ENCODE measurements at places on chromosomes 12 and 14. TPM values are rescaled to one million over a fixed set of nuclear protein-coding genes. Genes with fewer than 3 reads are reported as not detected.

DNA sequence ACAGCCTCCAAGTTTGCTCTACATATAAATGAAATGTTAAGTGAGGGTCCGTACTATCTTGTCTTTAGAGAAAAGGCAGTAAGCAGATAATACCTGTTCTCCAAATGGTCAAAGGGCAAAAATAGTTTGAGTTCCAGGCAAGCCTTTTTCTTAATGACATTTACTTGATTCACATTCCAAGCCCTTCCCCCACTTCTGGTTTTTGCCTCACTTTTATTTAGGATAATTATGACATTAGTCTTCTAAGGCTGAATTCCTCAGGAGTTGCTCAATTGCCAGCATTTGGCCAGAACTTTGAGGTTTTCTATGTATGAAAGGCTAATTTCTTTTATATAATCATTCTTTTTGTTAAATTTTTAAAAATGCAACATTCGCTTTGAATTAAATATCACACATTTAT lies 62.5 kb upstream of the DUSP6 start:
- no peaks in the 10 kb centered on the region for H3K36me3 ChIP-seq
- no peaks in the 10 kb centered on the region for H3K27me3 ChIP-seq
- H3K27ac ChIP-seq: no peak overlapping the region
- no peak overlapping the region for H3K4me3 ChIP-seq
- no peaks in the 10 kb centered on the region for H3K4me1 ChIP-seq

DNA sequence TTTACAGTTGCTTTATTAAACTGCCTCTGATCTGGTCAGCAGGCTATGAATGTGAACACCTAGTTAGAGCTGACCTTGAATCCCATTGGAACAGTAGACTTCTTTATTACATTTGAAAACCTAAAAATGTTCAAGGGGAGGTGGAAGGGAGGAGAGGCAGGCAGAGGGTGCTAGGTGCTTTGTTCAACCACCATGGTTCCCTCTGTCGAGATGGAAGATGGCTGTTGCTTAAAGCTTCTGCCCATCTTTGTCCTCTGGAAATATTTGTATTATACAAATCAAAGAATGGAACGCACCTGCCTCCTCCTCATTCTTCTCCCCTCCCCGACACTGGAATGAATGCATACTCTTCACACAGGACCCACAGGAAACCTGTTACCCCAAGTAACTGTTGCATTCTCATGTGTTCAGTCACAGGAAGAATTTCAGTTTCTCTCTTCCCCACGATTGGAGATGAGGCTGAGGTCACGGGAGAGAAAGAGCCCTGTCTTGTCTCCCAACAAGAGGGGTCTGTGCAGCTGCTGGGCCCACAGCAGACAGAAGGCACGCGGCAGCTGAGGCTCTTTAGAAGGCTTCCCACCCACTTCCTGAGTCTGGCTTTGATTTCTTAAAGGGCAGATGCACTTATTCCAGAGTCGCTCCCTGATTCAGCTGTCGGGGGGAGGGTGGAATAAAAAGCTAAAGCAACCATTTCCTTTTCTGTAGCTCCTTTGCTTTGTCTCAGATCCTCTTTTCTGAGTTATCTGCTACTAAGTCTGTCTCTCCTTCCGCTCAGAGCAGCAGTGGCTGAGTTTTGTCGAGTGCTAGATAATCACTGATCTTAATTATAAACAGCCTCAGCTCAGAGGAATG lies 217.9 kb upstream of the BTG1 start:
- H3K27ac ChIP-seq: no peak overlapping the region
- no peak overlapping the region for H3K4me3 ChIP-seq
- no peaks in the 10 kb centered on the region for H3K36me3 ChIP-seq
- H3K4me1 ChIP-seq: no peaks in the 10 kb centered on the region

- no peaks in the 10 kb centered on the region for H3K27me3 ChIP-seq
- no peaks in the 10 kb centered on the region for H3K36me3 ChIP-seq
- peak overlapping the region; percentile 35 for H3K4me3 ChIP-seq
These were observed 8.7 kb upstream of the FGD4 start for GRCh38 chr12:32390572-32391219.

DNA sequence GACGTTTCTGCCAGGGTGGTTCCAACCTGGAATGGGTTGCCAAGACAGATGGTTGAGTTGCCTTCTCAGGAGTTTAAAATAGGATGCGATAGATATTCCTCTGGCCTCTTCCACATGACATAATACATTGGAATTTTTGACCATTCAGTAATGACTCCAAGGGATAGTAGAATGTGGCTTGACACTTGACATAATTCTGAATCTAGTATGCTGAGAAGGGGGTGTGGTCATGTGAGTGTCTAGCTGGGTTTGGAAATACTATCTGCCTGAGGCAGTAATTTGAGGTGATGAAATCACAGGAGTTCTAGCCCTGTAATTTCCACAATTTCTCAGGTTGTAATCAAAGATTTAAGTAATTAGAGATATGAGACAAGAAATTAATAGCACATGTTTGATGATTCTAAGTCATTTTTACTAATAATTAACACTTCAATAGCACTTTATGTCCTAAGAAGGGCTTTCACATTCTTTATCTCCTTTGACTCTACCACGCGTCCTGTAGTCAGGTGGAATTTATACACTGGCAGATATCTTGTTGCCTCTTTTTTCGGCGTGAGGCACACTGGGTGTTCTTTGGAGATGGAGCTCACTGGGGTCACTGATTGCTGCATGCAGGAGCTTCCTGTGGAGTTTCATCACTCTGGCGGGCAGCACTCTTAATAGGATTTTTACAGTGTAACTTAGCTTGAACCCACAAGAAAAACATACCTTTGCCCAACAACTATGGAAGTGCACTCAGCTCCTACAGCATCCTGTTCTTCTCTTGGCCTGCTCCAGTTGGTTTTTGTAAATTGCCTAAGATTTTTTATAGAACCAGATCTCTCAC lies 3.2 kb upstream of the AMIGO2 start:
- DNase-seq: no peak
- H3K36me3 ChIP-seq: no peaks in the 10 kb centered on the region
- H3K4me1 ChIP-seq: peaks cover 4% of the 10 kb centered on the region
- H3K4me3 ChIP-seq: no peak overlapping the region
- no peak overlapping the region for H3K27ac ChIP-seq
- H3K27me3 ChIP-seq: no peaks in the 10 kb centered on the region

DNA sequence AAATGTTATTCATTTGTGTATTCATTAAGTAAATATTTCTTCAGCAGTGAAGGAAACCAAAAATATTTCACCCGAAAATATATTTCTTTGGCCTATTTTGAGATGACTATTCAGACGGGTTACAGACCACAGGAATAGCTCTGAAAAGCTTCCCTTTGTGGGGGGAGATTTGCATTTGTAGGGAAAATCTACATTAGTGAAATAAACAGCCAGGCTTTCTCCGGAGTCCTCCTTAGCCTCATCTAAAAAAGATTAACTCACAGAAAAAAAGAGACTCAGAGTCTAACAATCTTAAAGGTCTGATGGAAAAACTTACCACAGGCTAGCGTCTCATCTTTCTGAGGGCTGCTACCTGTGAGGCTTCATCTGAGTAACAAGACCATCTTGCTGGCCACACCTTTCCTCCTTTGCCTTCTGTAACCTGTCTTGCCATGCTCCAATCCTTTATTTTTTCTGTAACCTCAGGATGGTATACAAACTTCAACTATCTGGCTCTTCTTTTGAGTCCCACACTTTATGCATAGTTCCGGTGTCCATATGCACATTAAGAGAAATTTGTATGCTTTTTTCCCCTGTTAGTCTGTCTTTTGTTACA lies 100.7 kb downstream of the CNTN1 start:
- H3K4me1 ChIP-seq: no peaks in the 10 kb centered on the region
- no peak for DNase-seq
- no peaks in the 10 kb centered on the region for H3K36me3 ChIP-seq
- H3K27me3 ChIP-seq: no peaks in the 10 kb centered on the region

The XRCC3 gene
- total RNA-seq: 5.2 TPM

The MTHFD1 gene
- 158 TPM for total RNA-seq

The IFI27L1 gene
- 2.6 TPM for total RNA-seq
